Mesothelial cell of epicardium (in vitro differentiated cells): ENCODE measurements at places on chromosomes 12 and 14.
A peak's percentile ranks its signal among the peaks of the same experiment; 100 is the strongest.

DNA sequence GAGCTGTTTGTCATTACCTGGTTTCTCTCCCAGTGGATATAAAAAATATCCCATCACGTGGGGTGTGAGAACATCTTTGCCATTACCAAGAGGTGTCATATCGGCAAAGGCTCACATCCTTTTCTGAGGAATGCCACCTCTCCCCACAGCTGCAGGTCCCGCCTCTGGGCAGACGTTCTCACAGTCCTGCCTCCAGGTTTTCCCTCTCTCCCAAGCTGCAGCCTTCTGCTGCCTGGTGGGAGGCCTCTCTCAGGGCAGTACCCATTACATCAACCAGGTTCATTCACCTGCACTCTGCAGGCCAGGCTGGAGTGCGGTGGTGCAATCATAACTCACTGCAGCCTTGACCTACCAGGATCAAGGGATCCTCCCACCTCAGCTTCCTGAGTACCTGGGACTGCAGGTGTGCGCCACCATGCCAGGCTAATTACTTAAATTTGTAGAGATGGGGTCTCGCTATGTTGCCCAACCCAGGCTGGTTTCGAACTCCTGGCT lies 15.0 kb upstream of the TMEM119 start:
- no peaks in the 10 kb centered on the region for H3K27me3 ChIP-seq
- H3K36me3 ChIP-seq: no peaks in the 10 kb centered on the region
- peaks cover 3% of the 10 kb centered on the region for H3K4me1 ChIP-seq
- H3K4me3 ChIP-seq: no peak overlapping the region
- DNase-seq: no peak
- H3K27ac ChIP-seq: no peak overlapping the region

DNA sequence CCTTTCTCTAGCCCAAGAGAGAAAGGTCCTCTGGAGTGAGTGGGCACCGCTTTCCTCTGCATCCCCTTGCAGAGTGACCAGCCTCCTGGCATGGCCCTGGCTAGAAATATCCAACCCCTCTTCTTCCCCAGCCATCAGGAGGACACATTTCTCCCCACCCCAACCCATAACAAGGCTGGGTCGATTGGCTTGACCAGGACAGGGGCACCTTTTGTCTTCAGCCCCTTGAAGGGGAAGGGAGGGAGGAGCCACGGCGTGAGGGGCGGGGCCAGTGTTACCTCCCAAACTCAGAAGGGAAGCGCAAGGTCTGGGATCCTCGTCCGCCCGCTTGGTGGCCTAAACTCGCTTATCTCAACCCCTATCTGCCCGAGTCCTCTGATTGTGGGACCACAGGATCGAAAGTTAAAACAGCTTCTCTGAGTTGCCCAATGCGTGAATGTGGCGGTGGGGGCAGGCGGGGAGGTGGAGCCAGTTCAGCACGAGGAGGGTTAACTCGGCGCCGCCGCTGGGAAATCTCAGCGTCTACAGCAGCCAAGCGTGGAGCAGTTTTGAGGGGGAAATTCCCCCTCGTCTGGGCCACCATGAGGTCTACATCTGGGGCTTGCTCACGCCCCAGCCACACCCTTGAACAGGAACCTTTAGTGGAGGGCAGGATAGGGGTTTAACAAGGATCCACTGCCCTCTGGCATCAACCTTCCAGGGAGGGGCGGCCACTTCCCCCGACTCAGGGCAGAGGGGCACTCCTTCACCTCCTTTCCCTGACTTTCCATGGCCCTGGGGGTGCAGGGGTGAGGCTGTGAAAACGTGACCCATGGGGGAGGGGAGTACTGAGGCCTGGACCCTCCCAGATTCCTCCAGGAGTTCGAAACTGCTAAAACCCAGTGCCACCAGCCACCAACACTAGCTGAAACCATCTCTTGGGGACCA lies 795 bp downstream of the STAT6 start:
- H3K4me1 ChIP-seq: peaks cover 40% of the 10 kb centered on the region
- H3K27me3 ChIP-seq: no peaks in the 10 kb centered on the region
- peak; percentile 74 for DNase-seq
- peaks cover 18% of the 10 kb centered on the region for H3K36me3 ChIP-seq
- H3K27ac ChIP-seq: peak overlapping the region; percentile 97

GRCh38 chr12:89969093-89969492 lies 260.5 kb upstream of the ATP2B1 start:
- no peaks in the 10 kb centered on the region for H3K27me3 ChIP-seq
- peaks cover 32% of the 10 kb centered on the region for H3K4me1 ChIP-seq
- peak overlapping the region; percentile 12 for H3K27ac ChIP-seq
- DNase-seq: no peak
- no peaks in the 10 kb centered on the region for H3K36me3 ChIP-seq

- DNase-seq: no peak
- H3K27me3 ChIP-seq: no peaks in the 10 kb centered on the region
- H3K4me3 ChIP-seq: peak overlapping the region; percentile 73
- H3K27ac ChIP-seq: no peak overlapping the region
- H3K36me3 ChIP-seq: peaks cover 14% of the 10 kb centered on the region
These were observed 1.9 kb downstream of the RIOX1 start for GRCh38 chr14:73492670-73493069.

DNA sequence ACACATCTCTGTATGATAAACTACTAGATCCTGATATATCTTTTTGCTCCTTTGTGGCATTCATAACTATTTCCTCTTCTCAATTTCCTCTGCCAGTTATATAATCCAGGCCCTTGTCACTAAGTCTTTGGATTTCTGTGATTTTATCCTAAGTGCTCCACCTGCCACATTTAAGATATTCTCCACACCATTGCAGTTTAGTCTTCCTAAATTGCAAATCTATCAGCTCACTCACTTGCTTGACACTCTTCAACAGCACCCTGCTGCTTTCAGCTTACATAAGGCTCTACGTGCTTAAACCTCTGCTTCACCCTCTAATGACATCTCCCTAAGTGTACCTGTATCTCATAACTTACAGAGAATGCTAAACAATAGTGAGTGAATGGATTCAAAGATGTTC lies 1032.2 kb upstream of the SEL1L start:
- no peak for DNase-seq
- peaks cover 24% of the 10 kb centered on the region for H3K4me1 ChIP-seq
- no peaks in the 10 kb centered on the region for H3K36me3 ChIP-seq
- no peak overlapping the region for H3K4me3 ChIP-seq

DNA sequence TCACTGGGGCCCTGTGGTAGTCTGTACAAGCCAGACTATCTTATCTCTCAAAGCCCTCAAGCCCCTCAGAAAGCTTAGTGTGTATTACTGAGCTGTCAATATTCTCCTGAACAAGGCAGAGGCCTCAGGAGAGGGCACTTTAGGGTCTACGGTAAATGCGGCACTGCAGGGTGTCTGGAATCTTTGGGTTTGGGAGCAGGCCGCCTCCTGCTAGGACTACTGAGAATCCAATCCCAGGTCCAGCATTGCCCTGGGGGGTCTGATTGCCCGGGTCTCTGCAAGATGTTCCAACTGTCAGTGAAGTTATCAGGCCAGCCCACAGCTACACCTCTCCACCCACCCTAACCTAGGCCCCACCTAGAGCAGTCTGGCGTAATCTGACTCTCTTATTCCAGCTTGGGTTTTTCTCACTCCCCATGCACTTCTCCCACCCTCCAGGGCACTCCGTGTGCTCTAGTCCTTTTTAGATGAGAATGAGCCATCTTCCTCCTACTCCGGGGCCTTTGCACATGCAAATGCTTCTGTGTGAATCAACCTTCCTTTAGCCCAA lies 4.3 kb upstream of the ZFP36L1 start:
- H3K36me3 ChIP-seq: peaks cover 29% of the 10 kb centered on the region
- peak overlapping the region; percentile 100 for H3K27ac ChIP-seq
- no peaks in the 10 kb centered on the region for H3K27me3 ChIP-seq
- H3K4me3 ChIP-seq: peak overlapping the region; percentile 90
- peaks cover 28% of the 10 kb centered on the region for H3K4me1 ChIP-seq
- DNase-seq: no peak

GRCh38 chr14:54603362-54603761 lies 36.4 kb downstream of the SAMD4A start:
- H3K27ac ChIP-seq: no peak overlapping the region
- H3K27me3 ChIP-seq: no peaks in the 10 kb centered on the region
- peaks cover 12% of the 10 kb centered on the region for H3K4me1 ChIP-seq
- H3K4me3 ChIP-seq: no peak overlapping the region

DNA sequence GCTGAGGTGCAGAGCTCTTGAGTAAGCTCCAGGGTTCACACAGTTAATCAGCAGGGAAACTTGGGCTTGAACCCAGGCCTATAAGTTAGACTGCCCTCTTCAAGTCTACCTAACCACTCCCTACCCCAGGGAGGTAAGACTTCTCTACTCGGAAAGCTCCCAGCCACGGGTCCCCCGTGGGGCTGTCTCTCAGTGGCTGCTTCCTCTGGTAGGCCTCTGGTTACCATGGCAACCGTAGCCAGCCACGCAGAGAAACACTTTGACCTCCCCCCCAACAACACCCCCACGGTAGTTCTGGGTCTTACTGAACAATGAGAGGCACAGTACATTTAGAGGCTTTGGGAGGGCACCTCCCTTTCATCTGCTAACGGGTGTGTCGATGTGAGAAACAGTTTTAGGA lies 245.2 kb downstream of the AACS start:
- no peak overlapping the region for H3K27ac ChIP-seq
- H3K4me3 ChIP-seq: no peak overlapping the region
- peaks cover 53% of the 10 kb centered on the region for H3K27me3 ChIP-seq
- H3K4me1 ChIP-seq: peaks cover 13% of the 10 kb centered on the region
- no peaks in the 10 kb centered on the region for H3K36me3 ChIP-seq

GRCh38 chr14:48504921-48505320 lies 829.5 kb upstream of the MDGA2 start:
- H3K4me3 ChIP-seq: no peak overlapping the region
- no peaks in the 10 kb centered on the region for H3K36me3 ChIP-seq
- DNase-seq: no peak
- no peak overlapping the region for H3K27ac ChIP-seq
- H3K4me1 ChIP-seq: no peaks in the 10 kb centered on the region
- H3K27me3 ChIP-seq: no peaks in the 10 kb centered on the region

DNA sequence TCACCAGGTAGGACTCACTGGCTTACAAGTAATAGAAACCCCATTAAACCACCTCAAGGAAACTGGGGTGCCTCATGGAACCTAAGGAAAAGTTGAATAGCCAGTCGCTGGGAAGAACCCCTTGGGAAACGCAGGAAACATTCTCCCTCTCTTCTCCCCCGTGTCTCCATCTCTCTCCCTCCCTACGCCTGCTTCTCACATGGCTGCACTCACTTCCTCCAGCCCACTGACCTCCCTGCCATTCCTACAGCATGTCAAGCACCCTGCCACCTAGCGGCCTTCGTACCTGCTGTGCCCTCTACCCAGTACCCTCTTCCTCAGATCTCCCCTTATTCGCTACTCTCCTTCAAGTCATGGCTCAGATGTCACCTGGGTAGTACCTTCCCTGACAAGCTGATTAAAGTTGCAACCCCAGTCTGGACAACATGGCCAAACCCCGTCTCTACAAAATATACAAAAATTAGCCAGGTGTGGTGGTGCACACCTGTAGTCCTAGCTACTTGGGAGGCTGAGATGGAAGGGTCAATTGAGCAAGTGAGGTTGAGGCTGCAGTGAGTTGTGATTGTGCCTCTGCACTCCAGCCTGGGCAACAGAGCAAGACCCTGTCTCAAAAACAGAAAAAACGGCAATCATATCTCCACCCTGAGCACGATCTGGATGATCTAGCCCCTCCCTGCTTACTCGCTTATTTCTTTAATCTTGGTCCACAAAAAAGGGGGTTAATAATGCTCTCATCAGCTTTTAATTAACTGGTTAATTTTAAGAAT lies 6.4 kb upstream of the DTX1 start:
- H3K4me1 ChIP-seq: no peaks in the 10 kb centered on the region
- DNase-seq: no peak
- no peak overlapping the region for H3K4me3 ChIP-seq

- H3K27ac ChIP-seq: no peak overlapping the region
- no peak for DNase-seq
- H3K4me3 ChIP-seq: no peak overlapping the region
- H3K4me1 ChIP-seq: peaks cover under 1% of the 10 kb centered on the region
- no peaks in the 10 kb centered on the region for H3K27me3 ChIP-seq
- H3K36me3 ChIP-seq: peaks cover 12% of the 10 kb centered on the region
These were observed 37.6 kb downstream of the DEGS2 start for GRCh38 chr14:100121643-100122480.

DNA sequence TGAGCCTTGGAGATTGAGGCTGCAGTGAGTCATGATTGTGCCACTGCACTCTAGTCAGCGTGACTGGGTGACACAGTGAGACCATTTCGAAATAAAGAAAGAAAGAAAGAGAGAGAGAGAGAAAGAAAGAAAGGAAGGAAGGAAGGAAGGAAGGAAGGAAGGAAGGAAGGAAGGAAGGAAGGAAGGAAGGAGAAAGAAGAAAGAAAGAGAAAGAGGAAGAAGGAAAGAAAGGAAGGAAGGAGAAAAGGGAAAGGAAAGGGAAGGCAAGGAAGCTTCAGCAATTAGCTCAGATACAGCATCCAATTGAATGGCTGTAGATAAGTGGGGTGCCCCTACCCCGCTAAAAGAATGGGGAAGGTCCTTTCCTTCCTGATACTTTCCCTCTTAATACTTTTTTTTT lies 9.5 kb upstream of the NAA30 start:
- H3K27me3 ChIP-seq: peaks cover 2% of the 10 kb centered on the region
- H3K4me3 ChIP-seq: no peak overlapping the region
- H3K27ac ChIP-seq: no peak overlapping the region
- DNase-seq: no peak
- H3K36me3 ChIP-seq: no peaks in the 10 kb centered on the region
- H3K4me1 ChIP-seq: no peaks in the 10 kb centered on the region

- no peak for DNase-seq
- H3K4me1 ChIP-seq: peaks cover 2% of the 10 kb centered on the region
- no peaks in the 10 kb centered on the region for H3K36me3 ChIP-seq
- H3K27me3 ChIP-seq: no peaks in the 10 kb centered on the region
These were observed 657.8 kb downstream of the GALC start for GRCh38 chr14:87334997-87335685.

GRCh38 chr12:58364389-58365086 lies 423.2 kb downstream of the ATP23 start:
- no peak overlapping the region for H3K27ac ChIP-seq
- no peaks in the 10 kb centered on the region for H3K36me3 ChIP-seq
- H3K4me3 ChIP-seq: no peak overlapping the region
- H3K27me3 ChIP-seq: no peaks in the 10 kb centered on the region
- no peak for DNase-seq

GRCh38 chr12:116360579-116361413 lies 83.3 kb upstream of the MED13L start:
- no peak overlapping the region for H3K4me3 ChIP-seq
- peak overlapping the region; percentile 83 for H3K27ac ChIP-seq
- H3K4me1 ChIP-seq: peaks cover 21% of the 10 kb centered on the region

DNA sequence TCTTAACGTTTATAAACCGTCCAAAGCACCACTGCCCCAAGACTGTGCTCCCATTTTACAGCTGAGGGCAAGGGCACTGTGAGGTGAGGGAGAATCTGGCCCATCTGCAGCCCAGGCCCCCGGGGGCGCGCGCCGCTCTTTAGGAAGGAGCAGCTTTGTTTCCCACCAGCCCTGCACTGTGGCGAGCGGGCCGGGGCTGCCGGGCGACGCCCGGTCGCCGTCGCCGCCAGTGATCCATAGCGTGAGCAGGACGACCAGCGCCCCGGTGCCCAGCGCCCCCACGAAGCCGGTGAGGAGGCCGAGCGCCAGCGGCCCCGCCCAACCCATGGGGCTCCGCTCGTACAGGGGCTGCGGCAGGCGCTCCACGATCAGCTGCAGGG lies 34.6 kb downstream of the FIGNL2 start:
- H3K4me3 ChIP-seq: peak overlapping the region; percentile 52
- H3K4me1 ChIP-seq: peaks cover 22% of the 10 kb centered on the region
- no peak overlapping the region for H3K27ac ChIP-seq
- DNase-seq: no peak
